ENCODE measurements at places on chromosomes 3 and 15.

GRCh38 chr15:101093958-101094357 lies 157.9 kb downstream of the CHSY1 start:
- DNase-seq = no peak

DNA sequence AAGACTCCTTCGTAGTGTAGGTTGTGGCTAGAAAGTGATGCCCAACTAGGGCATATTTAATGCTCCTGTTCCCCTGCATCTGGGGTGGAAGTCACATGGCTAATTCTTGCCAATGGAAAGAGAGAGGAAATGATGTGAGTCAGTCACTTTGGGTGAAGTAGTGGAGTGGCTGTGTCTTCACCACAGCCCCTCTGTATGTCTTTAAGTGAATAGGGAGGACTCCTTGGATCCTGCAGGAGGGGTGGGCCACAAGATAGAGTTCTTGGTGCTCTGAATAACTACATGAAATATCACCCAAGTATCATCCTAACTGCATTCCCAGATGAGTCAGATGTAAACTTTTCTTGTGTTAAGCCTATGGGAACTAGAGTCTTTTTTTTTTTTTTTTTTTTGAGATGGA lies 17.8 kb upstream of the MB21D2 start:
- no peak for DNase-seq

DNA sequence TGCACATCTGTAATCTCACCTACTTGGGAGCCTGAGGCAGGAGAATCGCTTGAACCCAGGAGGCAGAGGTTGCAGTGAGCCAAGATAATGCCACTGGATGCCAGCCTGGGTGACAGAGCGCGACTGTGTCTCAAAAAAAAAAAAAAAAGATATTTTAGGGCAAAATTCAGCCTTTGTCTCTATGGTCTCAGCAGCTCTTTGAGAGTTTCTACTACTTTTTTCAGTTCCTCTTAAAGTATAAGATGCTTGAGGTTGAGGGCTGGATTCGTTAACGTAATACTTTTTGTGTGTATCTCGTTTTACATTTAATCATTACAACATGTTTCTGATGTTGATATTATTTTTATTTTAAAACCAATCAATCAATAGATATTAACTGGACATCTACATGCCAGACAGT lies 381.2 kb upstream of the TBL1XR1 start:
- no peak for DNase-seq

- DNase-seq = no peak
These were observed 25.4 kb downstream of the ISG20 start for GRCh38 chr15:88664151-88664778.

DNA sequence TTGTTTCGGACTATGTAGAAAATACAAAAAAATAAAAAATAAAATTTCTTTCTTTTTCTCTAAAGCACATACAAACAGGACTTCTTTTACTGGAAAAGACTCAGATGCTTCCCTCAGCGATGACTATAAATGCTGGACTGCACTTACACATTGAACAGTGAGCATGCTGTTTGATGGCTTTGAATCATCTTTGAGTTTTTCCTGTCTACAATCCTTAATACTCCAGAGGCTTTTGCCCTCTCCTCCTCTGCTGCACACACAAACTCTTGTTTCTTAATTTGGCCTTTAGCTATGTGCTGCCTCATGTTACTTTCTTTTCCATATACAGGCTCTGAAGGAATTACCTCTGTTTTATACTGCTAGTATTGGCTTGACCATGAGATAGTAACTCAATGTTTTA lies 575.1 kb downstream of the EPHA3 start:
- DNase-seq = no peak

DNA sequence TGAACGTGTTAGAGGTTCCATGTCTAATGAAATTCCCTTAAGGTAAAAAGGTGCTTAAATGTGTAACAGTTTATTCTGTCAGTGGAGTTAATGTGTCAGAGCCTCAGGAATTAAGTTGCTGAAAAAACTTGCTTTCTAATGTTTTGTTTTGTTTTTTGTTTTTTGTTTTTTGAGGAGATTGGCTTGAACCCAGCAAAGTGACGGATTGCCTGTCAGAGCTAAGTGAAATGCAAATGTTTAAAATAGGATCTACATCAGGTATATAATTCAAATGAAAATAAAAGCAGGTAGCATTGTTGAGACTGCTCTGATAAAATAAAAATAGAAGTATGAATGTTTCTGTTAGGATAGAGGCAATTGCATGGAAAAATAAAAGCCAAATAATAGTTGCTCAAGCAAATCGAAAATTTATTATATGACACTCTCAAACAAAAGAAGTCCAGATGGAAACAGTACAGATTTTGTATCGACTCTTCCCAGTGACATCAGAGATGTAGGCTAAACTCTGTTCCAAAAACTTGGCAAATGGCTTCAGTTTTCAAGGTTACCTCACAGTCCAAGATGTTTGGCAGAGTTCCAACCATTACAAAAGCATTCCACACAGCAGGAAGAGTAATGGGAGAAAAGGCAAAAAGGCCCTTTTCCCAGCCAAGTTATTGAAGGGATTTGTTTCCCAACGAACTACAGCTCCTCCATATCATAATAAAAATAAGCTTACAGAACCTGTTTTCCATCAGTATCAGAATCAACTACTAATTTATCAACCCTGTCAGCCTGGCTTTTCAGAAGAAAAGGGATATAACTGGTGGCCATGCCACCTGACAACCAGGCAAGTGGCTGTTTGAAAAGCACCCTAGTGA lies 291.0 kb downstream of the TBL1XR1 start:
- DNase-seq = no peak

GRCh38 chr3:131704098-131704497 lies 201.3 kb upstream of the MRPL3 start:
- DNase-seq = no peak

DNA sequence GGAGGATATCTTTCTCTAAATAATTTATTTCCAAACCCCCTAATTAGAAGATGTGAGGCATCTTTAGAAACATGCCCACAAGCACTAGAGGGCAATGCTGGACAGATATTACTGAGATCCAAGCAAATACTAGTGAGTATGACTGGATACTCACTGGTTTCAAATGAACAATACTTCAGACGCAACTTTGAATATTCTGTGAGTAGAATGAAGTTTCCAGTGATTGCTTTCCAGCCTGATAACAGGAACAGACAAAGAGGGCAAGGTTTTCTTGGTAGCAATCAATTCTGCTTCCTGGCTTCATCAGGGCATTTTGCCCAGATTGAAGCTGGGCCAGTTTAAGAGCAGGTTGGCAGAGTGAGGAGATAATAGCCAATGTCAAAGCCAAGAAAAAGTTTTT lies 442.6 kb upstream of the PDZRN3 start:
- DNase-seq = no peak

DNA sequence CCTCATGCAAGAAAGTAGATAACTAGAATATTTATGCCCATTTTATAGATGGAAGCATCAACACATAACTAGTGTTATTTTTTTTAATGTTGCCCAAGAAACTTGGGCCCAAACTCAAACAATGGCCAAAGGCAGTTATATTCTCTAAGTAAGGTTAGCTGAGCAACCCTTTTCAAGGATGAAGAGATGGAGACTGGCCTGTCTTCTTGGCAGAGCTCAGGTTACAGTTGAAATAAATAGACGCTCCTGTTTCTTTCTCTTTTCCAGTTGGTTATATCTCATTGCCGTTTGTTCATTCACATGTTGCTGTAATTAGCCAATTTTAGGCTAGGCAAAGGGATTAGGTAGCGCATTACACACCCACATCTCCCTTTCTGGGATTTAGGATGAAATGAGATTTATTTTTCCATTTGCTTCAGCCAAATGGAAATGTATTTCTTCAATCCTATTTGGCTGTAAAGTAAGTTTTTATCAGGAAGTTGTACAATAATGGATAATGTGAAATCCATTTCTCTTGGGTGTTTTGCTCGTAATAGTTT lies 93.2 kb downstream of the CMSS1 start:
- DNase-seq = no peak

DNA sequence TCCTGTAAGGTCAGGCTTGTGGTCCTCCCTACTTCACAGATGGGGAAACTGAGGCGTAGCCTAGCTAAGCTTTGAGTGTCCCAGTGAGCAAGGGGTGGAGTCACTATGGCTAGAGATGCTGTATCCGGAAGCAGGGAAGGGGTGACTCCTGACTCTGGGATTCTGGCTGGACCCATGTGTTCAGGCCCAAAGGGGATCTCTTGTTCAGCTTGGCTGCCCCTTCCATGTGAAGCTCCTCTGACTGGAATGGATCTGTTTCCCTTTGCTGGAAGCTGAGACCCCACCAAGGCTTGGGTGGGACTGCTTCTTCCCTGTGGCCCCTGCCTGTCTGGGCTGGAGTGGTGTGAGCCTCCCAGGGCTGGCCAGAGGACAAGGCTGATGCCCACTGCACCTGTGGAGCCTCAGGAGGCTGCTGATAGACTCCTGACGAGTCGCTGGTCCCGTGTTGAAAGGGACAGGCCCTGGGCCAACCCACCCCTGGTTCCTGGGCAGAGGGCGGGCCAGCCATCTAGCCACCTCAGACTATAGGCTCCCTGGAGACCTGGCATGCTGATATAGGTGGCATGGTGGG lies 1.0 kb downstream of the MAPKAPK3 start:
- no peak for DNase-seq

DNA sequence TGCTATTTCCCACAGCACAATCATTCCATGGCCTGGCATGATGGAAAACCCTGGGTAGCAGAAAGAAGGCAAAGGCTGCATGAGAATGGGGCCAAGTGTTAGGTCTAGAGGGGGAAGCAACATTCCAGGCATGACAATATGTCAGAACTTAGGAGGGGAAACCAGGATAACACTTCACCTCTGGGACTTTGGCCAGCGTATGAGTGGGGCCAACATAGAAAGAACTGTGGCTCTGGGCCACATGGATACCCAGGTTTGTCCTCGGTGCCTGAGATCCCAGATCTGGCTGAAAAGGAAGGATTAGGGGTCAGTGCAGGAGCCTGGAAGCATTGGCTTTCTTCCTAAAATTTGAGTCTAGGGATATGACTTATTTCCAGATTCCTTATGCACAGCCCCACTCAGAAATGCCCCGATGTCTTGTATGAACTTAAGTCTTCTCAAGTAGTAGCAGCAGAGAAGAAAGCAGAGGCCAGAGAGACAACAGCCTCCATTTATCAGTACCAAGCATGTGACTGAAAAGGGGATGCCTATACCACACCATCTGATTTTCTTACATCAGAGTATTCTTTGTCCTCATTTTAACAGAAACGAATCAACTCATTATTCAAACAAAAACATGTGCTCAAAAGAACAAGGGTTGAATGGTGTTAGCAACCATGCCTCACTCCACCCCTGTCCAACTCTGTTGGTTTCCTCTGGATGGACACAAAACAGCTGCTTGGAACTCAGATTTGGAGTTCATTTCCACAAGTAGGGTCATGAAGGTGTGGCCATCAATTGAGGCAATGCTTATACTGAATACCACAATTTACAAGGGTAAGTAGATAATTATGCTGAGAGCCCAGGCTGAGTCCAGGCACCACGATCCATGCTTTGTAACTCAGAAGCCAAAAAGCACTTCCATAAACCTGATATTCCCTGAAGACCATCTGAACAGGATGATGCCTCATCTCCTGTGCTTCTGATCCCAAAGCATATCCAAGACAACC lies 43.7 kb upstream of the NDUFB4 start:
- DNase-seq = no peak

DNA sequence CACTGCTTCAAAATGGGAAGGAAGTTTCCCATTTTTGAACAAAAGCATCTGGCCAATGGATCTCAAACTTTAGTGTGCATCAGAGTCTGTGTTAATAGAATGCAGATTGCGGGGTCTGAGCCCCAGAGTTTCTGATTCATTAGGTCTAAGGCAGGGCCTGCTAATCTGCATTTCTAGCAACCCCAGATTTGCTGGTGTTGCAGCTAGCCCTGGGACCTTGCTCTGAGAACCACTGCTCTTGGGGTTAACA lies 30.7 kb upstream of the USP3 start:
- DNase-seq = no peak

DNA sequence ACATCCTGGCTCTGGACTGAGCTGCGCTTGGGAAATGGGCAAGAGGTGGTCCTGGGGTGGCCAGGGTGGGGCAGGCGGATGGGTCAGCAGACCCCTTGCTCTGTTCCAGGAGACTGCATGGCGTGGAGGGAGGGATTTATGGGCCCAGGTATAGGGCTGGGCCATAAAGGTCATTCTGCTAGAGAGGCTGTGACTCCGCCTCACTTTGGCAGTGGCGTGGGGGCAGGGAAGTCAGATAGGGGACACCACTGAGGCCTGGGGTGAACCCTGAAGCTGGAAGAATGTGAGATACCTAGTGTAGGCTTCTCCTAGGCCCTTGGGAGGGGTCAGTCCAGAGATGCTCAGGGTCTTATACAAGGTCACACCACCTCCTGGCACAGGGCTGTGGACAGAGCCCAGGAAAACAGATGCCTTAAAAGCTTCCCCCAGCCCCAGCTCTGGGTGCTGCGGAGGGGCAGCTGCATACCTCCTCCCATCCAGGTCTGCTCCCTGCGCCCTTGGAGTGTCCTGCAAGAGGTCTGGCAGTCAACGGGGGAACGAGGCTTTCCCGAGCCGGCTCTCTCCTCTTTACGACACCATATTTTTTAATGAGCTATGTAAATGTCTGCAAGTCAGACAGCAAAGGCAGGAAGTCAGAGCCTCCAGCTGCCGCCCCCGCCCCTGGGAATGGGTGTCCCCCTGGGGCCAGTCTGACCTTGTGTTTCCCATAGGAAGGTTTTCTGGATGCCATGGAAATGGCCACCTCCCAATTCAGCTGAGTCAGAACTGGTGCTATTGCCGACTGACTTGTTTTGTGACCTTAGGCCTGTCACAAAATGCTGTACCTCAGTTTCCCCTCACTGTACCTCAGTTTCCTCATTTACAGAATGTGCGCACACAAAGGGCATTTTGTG lies 26.3 kb downstream of the LINGO1 start:
- DNase-seq = no peak

GRCh38 chr3:171058058-171058457 lies 31.5 kb upstream of the SLC2A2 start:
- no peak for DNase-seq

GRCh38 chr3:58697561-58697960 lies 31.0 kb upstream of the FAM3D start:
- no peak for DNase-seq

- no peak for DNase-seq
These were observed 39.8 kb upstream of the SPRED1 start for GRCh38 chr15:38212729-38213351.

DNA sequence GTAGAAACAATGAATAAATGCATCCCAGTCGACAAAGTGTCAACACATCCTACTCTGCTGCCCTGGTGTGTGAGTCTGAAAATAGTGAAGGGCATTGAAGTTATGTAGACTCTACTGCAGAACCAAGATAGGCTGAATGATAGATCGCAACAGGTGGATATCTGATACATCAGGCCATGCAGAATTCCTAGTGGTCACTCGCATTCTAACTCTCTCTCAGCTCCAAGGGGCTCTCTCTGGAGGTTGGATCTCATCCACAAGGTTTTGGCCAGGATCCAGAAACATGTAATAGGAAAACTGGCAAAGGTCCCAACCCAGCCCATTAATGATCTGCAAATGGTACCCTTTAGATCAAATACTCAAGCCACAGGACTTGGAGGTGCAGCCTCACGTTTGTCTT lies 514.1 kb downstream of the MAGI1 start:
- no peak for DNase-seq

DNA sequence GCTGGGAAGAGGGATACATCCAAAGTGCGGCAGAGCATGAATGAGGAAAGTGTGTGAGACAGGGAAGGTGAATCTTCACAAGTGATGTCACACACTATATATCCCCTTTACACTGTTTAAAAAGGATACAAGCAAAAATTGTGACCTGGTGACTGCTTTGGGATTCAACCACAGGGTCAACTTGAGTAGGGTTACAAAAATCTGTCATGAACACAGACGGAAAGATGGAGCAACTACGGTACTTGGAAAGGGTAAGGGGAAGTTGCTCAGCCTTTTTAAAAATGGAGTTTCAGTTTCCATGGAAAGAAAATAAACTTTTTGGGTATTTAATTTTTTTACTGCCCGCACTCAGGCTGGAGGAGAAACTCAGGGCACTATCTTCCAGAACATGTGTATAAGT lies 60.3 kb downstream of the B3GNT5 start:
- no peak for DNase-seq

Measured in amygdala (tissue), 56 donors.